ENCODE measurements at places on chromosomes 1 and 21.

GRCh38 chr1:3695326-3696217 is 43.3 kb downstream of the TP73 start:
- DNase-seq = peak; percentile 52

DNA sequence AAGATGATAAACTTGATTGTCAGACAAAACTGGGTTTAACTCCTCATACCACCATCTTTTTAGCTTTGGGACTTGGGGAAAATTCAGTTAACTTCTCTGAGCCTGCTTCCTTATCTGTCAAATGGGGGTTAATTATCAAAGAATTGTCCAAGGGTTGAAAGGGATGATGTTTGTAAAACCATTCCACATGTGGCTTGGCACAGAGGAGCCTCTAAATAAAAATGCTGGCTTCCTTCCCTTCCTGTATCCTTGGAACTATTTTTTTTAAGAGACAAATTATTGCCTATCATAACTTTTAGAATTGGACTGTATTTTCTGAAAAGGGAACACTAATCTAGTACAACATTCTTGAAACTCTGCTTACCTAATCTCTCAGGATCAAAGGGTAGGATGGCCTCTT is 143.4 kb upstream of the USP24 start:
- no peak for DNase-seq

- no peak for DNase-seq
Measured at GRCh38 chr21:38471766-38472165, 26.5 kb downstream of the ERG start.

DNA sequence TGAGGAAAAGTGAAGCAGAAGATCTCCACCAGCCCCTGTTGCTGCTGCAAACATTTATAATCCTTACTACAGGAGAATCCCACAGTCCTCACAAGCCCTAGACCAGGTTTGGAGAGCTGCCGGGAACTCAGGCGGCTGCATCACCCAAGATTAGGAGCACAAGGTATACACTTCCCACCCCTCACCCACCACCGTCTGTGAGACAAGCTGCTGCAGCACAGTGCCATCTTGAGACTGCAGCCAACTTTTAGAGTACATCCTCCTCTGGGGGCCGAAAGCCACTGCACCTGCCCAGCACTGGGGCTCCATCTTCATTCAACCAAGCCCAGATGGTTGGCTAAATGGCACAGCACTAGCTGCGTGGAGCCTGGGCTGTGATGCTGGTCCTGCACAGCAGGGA is 13.8 kb downstream of the OLFML3 start:
- DNase-seq = no peak

DNA sequence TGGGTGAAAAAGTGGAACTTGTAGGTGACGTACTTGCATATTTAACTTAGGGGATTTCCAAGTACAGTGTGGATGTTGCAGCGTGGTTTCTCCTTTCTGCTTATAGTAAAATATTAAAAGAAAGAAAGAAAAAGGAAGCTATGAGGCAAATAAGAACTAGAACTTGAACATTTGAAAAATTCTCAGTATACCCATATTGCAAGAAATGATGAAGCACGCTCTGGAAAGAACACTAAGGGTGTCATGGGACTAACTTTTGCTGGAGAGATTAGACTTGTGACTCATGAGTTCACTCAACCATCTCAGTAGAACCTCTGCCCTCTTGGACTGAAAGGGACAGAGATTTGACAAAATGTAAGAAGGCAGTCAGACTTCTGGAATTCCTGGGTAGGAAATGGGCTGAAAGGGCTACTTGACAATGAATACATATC is 704.5 kb upstream of the ADGRL4 start:
- no peak for DNase-seq
